ENCODE measurements at places on chromosomes 12 and 14.

- no peak for DNase-seq
Measured at GRCh38 chr12:12885096-12885792, 6.1 kb upstream of the GPRC5A start.

GRCh38 chr12:107684029-107684795 is 1.4 kb upstream of the PWP1 start:
- no peak for DNase-seq

GRCh38 chr12:10562306-10562933 is 51.0 kb downstream of the MAGOHB start:
- peak; percentile 8 for DNase-seq

- DNase-seq, result no peak
Measured at GRCh38 chr12:74105434-74105833, 432.2 kb upstream of the ATXN7L3B start.

DNA sequence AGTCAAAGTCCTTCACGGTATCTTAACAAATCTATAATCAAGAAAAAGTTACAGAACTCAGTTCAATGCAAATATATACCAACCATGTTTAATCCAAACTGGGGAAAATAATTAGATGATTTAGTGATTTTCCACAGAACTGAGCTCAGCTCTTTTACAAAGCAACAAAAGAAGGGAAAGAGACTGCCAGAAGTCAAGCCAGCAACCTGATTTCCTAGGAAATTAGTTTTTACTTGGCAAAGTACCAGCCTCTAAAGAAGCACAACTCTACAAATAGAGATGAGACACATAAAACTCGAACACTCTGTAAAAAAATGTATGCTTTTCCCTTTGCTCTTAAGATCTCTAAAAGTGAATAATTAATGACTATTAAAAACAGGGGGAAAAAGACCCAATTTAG is 19.4 kb downstream of the NUMB start:
- no peak for DNase-seq

GRCh38 chr14:100142073-100143040 is 17.1 kb downstream of the DEGS2 start:
- no peak for DNase-seq

- no peak for DNase-seq
Measured at GRCh38 chr14:63343878-63344277, 25.1 kb upstream of the GPHB5 start.

- no peak for DNase-seq
Measured at GRCh38 chr12:24997496-24997895, 48.6 kb upstream of the BCAT1 start.

- DNase-seq, result no peak
Measured at GRCh38 chr14:61379639-61380184, 58.3 kb downstream of the PRKCH start.

DNA sequence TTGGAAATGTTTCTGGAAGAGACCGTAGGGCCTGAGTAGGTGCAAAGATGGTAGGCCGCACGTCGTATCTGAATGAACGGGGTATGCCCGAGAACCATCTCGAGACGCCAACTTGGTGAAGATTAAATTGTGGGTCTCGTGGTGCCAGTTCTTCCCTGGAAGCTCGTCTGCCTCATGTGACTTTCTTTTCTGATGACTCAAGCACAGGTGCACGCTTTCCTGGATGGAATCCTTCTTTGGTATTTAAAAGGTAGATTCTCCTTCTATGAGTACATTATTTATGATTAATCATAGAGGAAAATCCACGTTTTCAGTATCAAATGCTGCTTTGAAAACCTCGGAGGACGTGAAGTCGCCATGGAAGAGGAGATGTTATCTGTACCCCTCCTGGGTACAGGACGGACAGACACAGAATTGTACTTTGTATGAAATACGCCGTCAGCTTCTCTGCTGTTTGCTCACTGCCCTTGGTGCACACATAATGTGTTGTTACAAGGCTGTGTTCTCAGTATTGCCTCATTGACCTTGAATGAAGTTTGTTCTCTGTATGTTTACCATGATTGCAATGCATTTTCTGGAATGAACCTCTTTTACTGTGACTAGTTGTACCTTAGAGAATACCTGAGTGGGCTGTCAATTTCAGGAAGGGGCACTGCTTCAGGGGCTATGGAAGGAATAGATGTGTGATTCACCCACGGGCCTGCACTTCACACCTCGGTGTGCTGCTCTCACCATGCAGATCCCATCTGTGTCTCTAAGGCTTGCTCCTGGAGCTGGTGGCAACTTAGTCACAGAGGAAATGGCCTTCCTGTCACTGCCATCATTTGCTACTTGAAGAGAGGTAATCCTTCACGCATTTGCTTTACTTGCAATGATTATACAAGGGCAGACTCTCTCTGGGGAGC is 137.3 kb upstream of the RTL1 start:
- no peak for DNase-seq

DNA sequence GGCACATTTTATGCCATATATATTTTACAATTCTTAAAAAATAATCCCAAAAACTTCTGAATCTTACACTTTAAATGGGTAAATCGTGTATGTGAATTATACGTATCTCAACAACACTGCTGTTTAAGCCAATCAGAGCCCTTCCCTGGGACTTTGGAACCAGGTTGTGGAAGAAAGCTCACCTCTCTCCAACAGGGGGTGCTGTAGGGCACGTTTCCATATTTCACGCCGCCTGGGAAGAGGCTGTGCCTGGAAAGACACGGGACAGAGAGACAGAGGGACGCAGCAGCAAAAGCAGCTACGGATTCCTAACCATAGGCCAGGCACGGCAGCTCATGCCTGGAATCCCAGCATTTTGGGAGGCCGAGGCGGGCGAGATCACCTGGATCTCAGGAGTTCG is 29.4 kb upstream of the FBRSL1 start:
- no peak for DNase-seq

DNA sequence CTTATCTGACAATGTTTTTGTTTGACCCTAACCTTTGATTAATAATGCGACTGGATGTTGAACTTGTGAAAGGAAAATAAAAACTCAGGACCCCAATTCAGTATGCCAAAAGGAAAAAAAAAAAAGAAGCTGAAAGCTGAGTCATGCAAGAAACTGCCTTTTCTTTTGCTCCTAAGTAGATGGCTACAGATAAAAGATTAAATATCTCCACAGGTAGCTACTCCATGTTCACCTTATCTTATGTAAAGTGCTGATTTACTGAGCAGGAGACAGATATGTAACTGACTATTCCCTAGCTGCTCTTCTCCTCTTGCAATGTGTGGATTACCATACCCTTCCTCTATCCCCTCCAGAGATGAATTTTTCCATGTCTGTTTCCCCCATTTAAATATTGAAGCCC is 30.8 kb upstream of the TCL1B start:
- DNase-seq, result no peak

- peak; percentile 46 for DNase-seq
Measured at GRCh38 chr12:132488127-132489077, 1.5 kb upstream of the FBRSL1 start.

DNA sequence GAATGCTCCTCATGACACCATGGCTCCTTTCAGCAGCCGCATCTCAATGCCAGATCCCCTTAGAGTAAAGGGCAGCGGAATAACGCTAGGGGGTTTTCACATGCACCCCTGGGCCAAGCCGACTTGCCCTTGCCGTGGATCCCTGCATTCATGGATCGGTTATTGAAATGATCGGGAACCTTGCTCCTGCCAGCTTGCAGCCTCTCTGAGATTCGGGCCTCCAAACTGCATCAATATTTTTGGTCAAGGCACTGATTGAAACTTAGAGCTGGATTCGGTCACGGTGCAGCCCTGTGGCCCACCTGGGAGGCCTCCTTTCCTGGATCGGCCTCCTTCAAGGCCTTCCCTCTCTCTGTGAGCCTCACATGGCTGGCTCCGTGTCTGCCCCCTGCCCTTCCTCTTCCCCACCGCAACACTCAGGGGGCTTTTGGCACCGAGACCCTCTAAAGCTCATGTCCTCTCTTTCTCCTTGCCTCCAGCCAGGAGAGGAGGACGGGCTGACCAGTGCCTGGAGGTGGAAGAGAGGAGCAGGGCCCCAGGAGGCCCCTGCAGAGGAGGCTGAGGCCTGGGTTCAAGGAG is 1.8 kb downstream of the PTPN6 start:
- DNase-seq, result no peak

DNA sequence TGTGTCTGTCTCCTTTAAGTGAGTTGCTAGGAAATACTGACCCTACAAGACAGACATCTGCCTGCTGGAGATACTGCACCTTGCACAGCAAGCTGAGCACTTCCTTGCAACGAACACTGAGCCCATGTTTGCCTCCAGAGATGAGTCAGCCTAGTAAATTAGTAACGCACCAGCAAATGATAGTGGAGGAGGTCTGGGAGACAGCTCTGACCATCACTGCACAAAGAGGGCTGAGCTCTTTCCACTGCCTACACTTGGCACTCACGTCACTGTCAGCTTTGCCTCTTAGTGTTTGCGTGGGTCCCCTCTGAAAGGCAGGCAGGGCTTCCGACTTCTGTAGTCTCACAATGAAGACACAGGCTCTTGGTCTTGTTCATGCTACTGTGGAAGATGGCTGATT is 109.0 kb downstream of the APAF1 start:
- peak; percentile 64 for DNase-seq

GRCh38 chr12:4112290-4112689 is 161.3 kb upstream of the CCND2 start:
- no peak for DNase-seq

DNA sequence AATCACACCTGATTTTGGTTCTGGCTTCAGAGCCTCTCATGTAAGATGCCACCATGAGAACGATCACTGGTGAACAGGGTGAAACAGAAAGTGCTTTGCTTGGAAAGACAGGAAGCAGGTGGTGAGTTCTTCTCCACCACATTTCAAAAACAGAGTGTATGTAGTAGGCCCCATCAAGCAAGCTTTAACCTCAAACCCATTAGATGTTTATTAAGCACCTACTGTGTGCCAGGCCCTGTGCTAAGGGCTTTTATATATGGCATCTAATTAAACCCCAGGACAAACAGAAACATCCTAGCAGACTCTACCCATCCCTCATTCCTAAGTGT is 47.8 kb upstream of the MED13L start:
- DNase-seq, result peak; percentile 41

Measured in CD4-positive, CD25-positive, alpha-beta regulatory T cell (primary cell).